GM04504 (cell line): ENCODE measurements at places on chromosomes 3 and 15.
A peak's percentile ranks its signal among the peaks of the same experiment; 100 is the strongest.

DNA sequence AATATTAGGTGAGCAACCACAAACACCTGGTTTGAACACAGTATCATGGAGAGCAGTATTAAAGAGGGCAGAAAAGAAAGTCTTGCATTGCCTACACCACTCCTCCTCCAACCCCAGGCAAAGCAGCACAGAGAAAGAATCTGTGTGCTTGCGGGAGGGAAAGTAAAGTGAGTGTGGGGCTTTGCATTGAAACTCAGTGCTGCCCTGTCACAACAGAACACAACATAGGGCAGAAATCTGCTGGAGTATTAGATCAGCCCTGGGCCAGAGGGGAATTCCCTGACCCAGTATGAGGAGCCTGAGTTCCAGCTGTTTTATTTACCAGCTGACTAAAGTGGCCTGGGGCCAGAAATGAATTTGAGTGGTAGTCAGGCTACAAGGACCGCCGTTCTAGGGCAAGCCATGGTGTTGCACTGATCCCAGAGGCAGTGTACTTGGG, 75.5 kb downstream of the SPATA16 start:
- no peak for DNase-seq

- DNase-seq = no peak
Observed at GRCh38 chr15:42037656-42038055, 16.8 kb upstream of the PLA2G4E start.

- no peak for DNase-seq
Observed at GRCh38 chr3:151197981-151198767, 4.8 kb downstream of the GPR171 start.

DNA sequence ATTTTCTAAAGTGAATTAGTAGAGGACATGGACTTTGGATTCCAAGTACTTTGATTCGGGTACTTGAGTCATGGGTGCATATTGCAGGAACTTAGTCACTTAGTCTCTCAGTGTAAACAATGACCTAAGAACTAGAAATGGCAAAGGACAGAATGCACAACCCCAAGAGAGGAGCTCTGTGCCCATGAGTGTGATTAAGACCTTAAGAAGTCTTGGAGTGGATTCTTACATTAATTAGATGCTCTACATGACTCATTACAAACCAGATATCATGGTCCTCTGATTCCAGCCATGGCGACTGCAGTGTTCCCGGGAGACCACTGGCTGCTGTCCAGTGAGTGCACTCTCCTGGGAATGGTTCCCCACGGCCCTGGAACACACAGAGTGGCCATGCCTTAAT, 251.5 kb downstream of the GABRG3 start:
- no peak for DNase-seq

GRCh38 chr3:122416966-122417365, 1.1 kb upstream of the WDR5B start:
- DNase-seq = no peak

- DNase-seq = no peak
Observed at GRCh38 chr3:66609660-66610561, 109.1 kb upstream of the LRIG1 start.

DNA sequence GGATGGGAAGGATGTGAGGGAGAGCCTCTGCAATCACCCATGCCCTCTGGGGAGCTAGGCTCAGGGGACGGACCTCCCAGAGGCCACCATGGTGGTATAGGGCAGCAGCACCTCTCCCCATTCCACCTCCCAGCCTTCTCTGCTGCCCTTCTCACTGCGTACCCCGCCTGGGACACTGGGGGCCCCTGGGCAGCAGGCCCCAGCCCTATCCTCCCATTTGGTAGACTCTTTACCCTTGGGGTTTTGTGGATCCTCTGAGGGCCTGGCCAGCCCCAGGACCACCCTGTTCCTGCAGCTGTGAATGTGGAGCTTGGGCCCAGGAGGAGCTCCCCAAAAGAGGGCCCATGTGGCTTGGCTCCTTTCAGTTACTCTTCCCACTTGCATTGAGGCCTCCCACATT, 131.9 kb downstream of the DNAJB8 start:
- no peak for DNase-seq

GRCh38 chr15:50131617-50132016, 12.6 kb upstream of the ATP8B4 start:
- no peak for DNase-seq

GRCh38 chr3:10964537-10965167, 27.9 kb upstream of the SLC6A1 start:
- DNase-seq = no peak

- DNase-seq = no peak
Observed at GRCh38 chr3:12999147-13000140, 73.8 kb downstream of the IQSEC1 start.

GRCh38 chr15:91055548-91056331, 33.3 kb upstream of the VPS33B start:
- DNase-seq = peak; percentile 39

DNA sequence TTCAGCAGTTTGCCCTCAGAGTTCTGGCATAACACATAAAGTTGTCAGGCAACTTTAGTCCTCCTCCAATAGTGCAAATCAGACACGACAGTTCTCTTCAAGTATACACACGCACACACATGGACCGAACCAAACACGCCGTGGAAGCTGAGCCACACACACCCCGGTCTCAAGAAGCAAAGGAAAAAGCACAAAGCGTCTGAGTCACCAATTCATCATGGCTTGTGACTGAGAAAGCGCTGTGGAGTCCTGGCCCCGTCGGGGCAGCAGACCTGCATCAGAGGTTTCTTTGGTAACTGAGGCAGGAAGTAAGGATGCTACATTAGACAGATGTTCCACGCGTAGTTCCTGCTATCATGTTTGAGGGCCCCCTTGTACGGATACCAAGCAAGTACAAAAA, 85.7 kb downstream of the VGLL4 start:
- DNase-seq = peak; percentile 55

DNA sequence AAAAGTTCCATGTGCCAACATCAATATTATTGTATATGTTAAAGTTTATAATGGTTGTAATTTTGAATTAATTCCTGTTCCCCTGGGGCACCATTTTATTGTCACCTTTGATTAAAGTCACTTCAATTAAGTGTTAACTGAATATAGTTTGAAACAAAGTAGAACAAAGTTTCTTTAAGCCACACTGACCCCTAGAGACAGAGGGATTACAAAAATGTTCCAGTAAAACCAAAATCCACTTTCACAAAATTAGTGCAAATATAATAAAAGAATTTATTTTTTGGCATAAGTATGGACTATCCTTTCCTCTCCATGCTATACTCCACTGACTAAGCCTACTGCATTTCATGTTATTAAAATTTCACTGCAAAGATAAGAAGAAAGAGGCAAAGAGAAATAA, 123.9 kb downstream of the ZMAT3 start:
- no peak for DNase-seq

- no peak for DNase-seq
Observed at GRCh38 chr3:102112704-102113230, 263.5 kb downstream of the NFKBIZ start.

DNA sequence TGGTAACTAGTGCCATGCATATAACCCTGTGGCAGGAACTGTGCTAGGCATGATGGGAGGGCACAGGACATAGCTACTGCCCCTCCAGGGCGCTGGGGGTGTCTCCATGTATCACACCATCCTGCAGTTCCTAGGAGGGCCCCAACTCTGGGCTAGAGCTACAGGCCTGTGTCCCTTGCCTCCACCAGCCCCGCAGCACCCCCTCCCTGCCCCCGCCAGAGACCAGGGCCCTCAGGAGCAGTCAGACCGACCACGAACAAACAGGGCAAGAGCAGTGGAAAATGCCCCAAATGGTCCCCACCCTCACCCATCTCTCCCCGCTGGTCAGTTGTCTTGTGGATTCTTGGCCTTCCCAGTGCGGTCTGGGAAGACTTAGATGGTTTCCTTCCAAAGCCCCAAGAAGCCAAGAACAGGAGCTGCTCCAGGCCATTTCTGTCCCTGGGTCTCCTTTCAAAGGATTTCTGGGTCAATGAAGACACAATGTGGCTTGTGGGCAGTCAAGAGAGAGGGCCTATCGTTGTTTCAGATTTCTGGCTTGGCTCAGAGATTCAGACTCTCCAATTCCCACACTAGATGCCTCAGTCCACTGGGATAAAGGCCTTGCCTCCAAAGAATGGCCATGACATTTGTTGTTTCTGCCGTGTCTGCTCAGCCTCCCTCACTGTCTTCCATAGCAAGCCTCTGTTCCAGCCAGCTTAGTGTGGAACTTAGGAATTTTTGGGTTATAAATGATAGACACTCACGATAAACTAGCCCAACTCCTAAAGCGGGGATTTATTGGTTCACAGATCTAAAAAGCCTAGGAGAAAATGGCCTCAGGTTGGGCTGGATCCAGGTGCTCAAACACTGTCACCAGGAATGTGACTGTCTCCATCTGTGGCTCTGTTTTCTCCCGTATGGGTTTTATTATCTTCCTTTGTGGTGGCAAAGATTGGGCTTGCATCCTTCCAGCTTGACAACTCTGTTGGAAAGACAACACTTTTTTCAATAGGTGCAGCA, 80.6 kb downstream of the LSM3 start:
- no peak for DNase-seq

- no peak for DNase-seq
Observed at GRCh38 chr3:133931084-133931483, 35.4 kb upstream of the RAB6B start.

- DNase-seq = no peak
Observed at GRCh38 chr3:182000447-182000846, 288.7 kb downstream of the SOX2 start.

DNA sequence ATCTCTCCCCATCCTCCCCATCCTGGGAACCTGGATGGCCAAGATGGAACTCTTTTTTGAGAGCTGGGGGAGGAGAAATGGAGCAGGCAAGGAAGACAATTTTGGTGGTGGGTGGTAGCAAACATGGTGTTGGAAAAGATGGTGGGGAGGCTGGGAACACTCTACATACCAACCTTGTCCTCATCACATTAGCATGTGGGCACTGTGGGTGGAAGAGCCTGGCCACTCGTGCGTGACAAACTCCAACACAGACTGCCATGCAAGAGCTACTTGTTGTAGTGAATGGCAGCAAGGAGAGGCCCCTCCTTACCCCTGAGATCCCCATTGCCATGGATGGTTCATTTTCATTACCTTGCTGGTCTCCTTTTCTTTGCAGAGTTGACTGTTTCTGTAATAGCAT, 262.6 kb downstream of the RPLP1 start:
- no peak for DNase-seq

DNA sequence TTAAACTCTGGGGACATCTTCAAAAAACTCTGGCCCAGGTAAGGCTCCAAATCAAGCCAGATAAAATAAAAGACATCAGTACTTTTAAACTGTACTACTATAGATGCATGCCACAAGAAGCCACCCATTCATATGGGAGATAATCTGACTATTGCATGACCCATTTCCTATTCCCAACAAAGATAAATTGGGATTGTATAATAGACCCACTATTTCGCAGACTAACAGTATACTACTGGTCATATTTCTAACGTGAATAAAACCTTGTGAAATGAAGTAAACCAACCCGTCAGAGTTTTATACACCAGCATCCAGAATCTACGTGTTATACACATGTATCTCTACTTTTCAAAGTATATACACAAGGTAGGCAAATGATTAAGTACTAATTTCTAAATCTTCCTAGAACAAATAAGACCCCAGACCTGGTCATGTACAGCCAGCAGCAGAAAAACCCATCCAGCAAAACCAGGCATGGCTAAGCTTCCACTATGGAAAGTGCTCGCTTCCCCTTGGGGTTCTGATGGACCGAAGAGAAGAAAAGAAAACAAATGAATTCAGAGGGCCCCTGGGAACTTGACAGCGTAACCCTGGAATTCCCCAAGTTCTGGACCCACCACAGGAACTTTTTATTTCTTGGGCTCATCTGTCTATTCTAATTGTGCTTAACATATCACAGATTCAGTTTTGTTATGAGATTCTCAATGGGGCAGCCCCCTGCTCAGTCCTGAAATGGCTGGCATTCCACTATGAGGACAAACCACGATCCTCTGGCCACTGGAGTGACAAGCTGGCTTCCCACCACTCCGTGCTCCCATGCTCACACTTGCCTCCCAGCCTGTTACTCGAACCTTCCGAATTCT, 69.1 kb downstream of the MB21D2 start:
- DNase-seq = no peak

GRCh38 chr3:22288756-22289155, 537.7 kb upstream of the ZNF385D start:
- no peak for DNase-seq

DNA sequence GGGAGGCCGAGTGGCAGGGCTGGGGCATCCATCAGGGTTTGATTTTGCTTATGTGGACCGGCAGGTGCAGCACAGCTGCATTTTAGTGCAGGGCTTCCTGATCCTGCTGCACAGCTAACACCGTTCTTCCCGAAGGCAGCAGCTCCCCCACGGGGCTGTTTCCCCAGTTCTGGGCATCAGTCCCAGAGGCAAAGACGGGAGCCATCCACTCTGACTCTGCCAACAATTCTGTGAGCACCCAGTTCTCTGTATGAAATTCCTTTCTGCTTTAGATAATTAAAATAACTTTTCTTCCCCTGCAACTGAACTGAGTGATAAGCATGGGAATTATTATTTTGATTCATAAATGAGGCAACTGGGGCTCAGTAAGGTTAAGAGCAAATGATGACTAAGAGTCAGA, 262.9 kb upstream of the ATP10A start:
- no peak for DNase-seq

GRCh38 chr15:63126726-63127125, 5.1 kb downstream of the LACTB start:
- DNase-seq = no peak
